ENCODE measurements at places on chromosomes 13 and 19.

- no peak for DNase-seq
These were observed 19.6 kb downstream of the TMEM150B start for GRCh38 chr19:55305491-55305890.

DNA sequence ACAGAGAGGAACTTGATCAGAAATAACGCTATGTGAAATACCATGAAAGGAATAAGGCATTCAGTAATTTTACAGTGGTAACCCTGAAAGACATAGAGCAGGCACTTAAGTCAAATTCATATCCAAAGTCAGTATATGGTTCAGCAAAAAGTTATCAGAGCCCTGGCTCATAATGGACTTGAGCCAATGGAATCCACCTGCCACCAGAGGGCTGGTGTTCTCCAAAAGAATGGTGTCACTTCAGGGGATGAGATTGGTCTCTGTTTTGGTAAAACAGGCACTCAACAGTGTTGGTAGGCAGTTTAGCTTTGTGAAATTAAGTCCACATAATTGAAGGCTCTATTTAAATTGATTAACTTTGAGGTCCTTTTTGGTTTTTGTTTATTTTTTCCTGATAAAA is 93.9 kb downstream of the LIG4 start:
- DNase-seq = no peak

DNA sequence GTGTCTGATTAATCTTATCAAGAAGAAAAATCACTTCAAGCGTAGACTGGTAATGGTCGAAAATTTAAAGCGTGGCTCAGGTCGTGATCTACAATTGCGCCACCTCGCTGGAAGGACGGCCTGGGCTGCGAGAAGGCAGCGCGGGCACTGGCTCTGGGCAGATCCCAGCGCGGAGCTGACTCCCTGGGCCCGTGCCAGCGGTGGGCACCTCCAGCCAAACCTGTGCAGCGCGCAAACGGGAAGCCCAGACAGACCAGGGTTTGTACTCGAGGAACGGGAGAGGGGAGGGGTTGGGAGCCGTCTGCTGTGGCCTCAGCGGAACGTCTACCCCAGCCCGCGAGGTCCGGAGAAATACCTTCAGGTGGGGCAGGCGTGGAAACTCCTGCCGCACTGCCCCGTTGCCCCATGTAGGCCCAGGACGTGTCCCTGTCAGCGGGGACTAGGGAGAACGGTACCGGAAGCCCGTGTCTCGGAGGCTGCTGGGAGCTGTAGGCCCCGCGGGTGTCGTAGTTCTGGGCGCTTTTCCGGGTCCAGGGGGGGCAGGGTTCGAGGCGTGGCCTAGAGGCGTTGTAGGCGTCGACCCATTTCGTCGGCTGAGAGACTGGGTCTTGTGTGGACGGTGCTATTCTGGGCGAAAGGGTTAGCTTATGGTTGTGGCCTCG is 21.1 kb downstream of the ZNF274 start:
- DNase-seq = no peak

GRCh38 chr19:48740164-48740972 is at the start of gene RASIP1:
TSS of gene RASIP1 (minus strand) at chr19:48740610. CDS start at chr19:48740282, 328 bp downstream.
- DNase-seq = peak; percentile 88

- no peak for DNase-seq
These were observed 2.8 kb downstream of the S1PR5 start for GRCh38 chr19:10514211-10515145.

DNA sequence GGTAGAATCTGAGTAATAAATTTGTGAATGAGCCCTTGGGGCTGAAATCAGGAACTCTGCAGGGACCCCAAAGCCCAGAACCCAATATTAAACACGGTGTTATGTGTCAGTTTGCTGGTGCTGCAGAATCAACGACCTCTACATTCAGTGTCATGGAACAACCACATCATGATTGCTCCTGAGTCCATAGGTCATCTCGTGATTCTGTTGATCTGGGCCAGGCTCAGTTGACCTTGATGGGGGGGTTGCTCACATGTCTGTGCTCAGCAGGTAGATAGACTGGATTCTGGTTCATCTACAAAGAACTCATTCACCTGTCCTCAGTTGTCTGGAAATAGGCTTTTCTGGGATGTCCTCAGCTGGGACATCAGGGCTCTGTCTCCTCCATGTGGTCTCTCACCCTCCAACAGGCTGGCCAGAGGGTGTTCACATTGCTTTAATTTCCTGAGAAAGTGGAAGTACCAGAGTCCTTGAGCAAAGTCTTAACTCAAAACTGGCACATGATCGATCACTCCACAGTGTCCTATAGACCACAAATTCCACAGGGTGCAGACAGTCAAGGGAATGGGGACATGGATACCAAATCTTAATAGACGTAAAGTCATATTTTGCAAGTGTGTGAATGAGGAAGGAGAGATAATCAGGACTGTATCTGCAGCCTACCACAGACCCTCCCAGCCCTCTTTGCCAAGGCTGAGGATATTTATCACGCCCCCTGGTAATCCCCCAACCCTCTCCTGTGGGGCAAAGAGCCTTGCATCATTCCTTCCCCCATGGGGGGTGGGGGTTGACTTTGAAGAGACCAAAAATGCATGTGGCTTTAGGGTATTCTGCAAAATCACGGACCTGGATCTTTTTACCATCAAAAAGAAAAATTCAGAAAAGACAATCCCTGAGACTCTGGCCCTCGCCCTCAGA is 39.3 kb upstream of the IGFL1 start:
- DNase-seq = no peak

DNA sequence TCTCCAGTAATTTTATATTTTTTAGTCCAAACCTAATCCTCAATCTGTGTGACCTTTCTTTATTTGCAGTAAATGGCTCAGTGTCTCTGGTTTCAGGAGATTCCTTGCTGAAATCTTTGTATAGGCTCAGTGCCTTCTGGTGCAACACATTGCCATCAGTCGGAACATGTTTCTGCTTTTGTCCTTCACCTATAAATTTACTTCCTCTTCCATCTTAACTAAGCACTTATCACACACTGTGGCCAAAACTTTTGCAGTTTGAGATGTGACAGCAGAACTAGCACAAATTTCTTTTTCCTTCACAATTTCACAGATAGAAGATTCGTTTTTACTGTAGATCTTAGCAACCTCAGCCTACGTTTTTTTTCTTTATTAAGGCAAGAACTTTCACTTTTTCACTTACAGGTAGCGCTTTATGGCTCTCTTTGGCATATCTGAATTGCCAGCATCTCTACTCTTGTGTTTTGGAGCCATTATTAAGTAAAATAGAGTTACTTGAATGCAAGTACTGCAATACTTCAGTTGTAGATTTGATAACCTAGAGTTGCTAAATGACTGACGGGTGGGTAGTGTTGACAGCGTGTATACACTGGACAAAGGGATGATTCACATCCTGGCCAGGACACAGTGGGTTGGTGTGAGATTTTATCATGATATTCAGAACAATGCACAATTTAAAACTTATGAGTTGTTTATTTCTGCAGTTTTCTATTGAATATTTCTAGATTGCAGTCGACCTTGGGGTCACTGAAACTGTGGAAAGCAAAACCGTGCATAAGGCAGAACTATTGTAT is 44.3 kb downstream of the NDFIP2 start:
- no peak for DNase-seq
